ENCODE measurements at places on chromosomes 7 and 10.

DNA sequence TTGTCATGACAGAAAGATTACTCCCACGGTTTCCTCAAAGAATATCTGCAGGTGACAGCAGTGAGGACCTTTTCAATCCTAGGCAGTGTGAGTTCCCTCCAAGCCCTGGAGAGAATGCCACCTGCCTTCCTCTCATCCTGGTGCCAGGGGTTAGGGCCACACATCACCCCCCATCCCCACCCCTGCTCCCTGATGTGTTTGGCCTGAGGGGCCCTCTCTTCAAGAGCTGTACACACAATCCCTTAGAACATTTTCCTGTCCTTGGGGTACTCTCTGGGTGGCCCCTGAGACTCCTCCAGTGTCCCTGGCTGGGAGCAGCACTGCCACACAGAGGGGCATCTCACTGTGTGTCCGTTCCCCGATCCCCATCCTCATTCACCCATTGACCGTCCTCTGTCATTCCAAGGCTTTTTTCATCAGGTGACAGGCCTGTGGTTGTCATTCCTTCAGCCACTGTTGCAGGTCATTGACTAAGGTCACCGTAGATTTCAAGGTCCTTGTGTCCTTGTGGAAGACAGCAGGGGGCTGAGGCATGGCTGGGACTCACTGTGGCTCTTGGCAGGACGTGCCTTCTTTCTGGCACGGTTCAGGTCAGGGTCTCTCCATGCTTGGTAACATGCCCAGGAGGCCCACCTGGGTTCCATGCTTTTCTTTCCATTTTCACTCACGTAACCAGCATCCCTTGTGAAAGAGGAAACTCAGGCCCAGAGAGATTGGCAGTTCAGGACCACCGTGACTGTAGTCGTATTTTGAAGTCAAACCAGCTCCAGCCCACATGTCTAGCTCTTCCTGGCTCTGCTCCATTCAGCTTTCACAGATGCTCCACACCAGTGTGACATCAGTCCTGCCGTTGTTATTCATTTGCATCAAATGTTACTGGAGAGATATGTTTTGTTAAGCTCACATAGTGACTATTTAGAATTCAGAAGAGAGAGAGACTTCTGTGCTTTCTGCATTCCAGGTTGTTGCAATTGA lies 26.8 kb upstream of the BTBD16 start:
- no peak for DNase-seq

GRCh38 chr10:24177636-24178035 lies 31.3 kb upstream of the KIAA1217 start:
- DNase-seq: no peak

- DNase-seq: no peak
Measured at GRCh38 chr7:94810496-94810895, 96.9 kb upstream of the PPP1R9A start.

DNA sequence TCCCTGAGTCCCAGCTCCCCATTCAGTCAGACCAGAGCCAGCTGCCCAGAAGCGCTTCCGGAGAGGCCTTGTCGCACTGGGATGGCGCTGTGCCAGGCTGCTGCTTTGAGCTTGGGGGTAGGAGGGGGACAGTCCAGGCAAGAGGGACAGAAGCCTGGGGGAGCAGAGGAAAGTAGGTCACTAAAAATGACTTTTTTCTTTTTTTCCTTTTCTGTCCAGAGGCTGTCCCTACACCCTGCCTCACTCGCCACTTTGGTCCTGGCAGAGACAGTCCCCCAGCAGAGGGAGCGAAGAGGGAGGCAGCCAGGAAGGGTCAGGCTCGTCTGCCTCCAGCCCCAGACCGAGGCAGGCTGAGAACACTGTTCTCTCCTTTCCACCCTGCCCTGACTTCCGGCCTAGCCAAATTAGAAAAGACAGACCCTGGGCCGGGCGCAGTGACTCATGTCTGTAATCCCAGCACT lies 15.8 kb upstream of the TRIM8 start:
- DNase-seq: peak; percentile 78

DNA sequence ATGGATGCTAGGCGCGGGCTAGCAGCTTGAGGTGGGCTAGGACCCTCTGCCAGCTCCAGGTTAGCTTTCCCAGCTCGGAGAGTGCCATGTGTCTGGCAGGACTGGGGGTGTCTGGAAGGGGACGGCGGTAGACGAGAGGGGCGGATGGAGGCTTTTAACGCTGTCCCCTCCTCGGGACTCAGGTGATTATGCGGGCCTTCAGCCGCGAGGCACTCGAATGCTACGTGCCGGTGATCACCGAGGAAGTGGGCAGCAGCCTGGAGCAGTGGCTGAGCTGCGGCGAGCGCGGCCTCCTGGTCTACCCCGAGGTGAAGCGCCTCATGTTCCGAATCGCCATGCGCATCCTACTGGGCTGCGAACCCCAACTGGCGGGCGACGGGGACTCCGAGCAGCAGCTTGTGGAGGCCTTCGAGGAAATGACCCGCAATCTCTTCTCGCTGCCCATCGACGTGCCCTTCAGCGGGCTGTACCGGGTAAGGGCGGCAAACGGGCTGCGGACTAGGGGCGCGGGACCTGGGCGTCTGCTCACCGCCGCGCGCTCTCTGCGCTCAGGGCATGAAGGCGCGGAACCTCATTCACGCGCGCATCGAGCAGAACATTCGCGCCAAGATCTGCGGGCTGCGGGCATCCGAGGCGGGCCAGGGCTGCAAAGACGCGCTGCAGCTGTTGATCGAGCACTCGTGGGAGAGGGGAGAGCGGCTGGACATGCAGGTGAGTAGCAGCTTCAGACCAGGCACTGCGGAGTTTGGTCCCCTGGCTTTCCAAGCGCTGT lies 1.1 kb downstream of the CYP26A1 start:
- no peak for DNase-seq

DNA sequence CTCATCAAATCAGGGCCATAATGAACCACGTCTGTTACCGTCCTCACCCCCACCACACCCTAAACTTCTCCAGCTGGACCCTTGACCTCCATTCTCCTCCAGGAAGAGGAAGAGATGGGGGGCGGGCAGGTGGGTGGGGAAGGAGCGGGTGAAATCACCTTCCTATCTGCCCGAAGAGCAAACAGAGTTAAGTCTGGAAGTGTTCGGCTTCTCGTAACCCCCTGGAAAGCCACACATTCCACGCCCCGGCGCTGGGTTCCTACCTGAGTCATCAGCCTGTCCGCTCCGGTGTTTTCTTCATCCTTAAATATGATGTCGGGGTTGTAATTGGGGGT lies 736 bp downstream of the SHH start:
- no peak for DNase-seq

- no peak for DNase-seq
Measured at GRCh38 chr10:8056871-8057331, 2.4 kb downstream of the GATA3 start.

DNA sequence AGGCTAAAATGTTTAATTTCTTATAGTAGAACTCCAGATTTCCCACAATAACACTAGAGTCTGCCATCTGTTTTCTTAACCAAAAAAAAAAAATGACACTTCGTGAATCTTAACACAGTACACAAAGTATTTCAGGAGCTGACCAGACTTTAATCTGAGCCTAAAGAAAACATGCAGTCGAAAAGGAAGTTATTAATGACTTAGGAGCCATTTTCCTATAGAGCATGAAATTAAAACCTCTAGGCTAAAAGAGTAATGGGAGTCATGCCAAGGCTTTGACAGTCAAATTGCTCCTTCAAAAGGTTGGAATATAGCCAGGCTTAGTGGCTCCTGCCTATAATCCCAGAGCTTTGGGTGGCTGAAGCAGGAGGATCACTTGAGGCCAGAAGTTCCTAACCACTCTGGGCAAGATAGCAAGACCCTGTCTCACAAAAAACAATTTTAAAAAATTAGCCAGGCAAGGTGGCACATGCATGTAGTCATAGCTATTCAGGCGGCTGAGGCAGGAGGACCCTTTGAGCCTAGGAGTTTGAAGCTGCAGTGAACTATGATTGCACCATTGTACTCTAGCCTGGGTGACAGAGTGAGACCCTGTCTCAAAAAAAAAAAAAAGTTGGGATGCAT lies 13.6 kb downstream of the MICU1 start:
- DNase-seq: no peak

DNA sequence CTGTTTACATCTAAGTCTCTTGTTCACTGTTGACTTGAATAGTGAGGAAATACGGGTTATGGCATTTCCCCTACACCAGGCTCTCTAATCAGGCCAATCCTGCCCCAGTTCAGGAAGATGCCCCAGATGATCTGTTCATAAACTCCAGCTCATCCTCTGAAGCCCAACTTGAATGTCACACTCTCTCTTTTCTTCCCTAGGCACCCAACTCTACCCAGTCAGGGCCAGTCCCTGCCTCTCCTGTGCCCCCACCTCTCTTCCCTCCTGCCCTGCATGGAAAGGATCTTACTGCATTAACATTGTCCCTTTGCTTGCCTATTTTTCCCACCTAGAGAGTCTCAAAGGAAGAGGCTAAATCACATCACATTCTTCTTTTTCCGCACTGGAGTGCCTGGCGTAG lies 10.6 kb upstream of the TRPV6 start:
- no peak for DNase-seq

- no peak for DNase-seq
Measured at GRCh38 chr7:1242256-1242605, 9.6 kb downstream of the UNCX start.

Measured in hippocampal formation (tissue), 2 donors.